ENCODE measurements at places on chromosomes 3 and 15. TPM values are rescaled to one million over a fixed set of nuclear protein-coding genes. Genes with fewer than 3 reads are reported as not detected.

DNA sequence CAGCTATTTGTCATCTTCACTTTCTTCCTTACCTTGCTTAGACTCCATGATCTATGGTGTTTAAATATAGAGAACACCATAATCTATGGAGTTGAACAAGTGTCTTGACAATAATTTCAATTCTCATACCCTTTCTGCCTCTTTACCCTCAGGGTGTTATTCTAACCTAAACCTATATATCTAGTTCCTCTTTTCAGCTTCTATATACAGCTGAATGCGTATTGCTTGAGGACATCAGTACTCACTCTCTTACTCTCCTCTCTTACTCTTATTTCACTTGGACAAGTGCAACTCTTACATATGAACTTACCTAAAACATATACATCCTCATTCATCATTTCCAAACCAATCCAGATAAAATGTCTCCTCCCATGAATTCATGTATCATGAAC, 187.1 kb downstream of the RAP2B start:
- DNase-seq, result no peak

- no peak for DNase-seq
Observed at GRCh38 chr3:128041344-128041743, 10.9 kb upstream of the SEC61A1 start.

- DNase-seq, result peak; percentile 10
Observed at GRCh38 chr15:33152502-33153109, 41.9 kb downstream of the FMN1 start.

- no peak for DNase-seq
Observed at GRCh38 chr3:4207672-4208071, 95.5 kb upstream of the SETMAR start.

DNA sequence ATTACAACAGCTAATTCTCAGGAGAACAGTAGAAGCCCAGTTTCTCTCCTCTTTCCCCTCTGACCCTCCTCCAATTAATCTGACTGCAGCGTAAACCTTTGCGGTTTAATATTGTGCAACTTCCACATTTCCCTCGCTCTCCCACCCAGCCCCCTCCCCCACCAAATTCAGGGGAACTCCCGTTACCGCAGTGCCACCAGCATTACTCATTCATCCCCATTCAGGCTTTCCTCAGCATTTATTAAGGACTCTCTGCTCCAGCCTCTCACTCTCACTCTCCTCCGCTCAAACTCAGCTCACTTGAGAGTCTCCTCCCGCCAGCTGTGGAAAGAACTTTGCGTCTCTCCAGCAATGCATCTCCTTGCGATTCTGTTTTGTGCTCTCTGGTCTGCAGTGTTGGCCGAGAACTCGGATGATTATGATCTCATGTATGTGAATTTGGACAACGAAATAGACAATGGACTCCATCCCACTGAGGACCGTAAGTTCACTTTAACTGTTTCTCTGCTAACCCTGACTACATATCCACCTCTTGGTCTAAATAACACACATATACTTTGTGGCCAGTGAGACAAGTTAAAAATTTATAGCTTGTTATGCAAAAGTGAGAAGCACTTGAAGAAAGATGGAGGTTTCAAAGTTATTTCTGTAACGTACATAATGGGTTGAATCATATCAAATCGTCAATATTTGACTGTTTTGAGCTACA, at the start of gene PTX3:
Gene PTX3, plus strand, starts transcription at position 268 of the 709 bp plus-strand sequence. Its CDS starts 84 bp downstream, at position 352.
- DNase-seq, result peak; percentile 92

The FAM81A gene
- 0.33 TPM for total RNA-seq

The SPINK8 gene
- total RNA-seq, result not detected

The CHST14 gene
- total RNA-seq, result 6.7 TPM

- no peak for DNase-seq
Observed at GRCh38 chr3:156919818-156920217, 93.7 kb downstream of the LEKR1 start.

- DNase-seq, result no peak
Observed at GRCh38 chr15:69610858-69611257, 158.2 kb downstream of the RPLP1 start.

The DAG1 gene
- 48.7 TPM for total RNA-seq

DNA sequence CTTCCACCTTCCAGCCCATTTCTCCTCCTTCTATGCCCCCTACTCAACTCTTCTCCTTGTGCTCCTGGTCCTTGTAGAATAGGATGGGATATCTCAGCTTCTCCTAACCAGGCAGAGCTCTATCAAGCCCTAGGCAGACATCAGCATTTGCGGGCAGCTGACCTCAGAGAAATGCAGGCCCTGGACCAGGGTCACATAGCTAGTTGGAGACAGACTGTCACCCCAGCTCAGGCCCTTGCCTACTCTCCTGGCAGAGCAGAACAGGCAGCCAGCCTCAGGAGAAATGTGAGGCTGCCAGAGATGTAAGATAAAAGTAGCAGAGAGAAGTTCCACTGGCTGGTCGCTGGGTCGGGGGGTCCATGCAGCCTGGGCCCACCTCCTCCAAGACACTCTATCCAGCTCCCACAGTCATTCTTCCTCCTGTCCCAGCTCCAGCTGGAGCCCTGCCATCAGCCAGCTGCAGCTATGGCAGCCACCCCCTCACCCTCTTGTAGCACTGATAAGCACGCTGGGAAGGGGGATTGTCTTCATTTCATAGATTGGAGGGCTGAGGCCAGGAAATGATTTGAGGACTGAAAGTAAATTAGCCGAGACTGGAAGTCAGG, 4.0 kb downstream of the CYP8B1 start:
- DNase-seq, result peak; percentile 14

- no peak for DNase-seq
Observed at GRCh38 chr3:134496471-134497071, 10.7 kb downstream of the CEP63 start.

- peak; percentile 32 for DNase-seq
Observed at GRCh38 chr3:79392479-79392878, 375.3 kb downstream of the ROBO1 start.

DNA sequence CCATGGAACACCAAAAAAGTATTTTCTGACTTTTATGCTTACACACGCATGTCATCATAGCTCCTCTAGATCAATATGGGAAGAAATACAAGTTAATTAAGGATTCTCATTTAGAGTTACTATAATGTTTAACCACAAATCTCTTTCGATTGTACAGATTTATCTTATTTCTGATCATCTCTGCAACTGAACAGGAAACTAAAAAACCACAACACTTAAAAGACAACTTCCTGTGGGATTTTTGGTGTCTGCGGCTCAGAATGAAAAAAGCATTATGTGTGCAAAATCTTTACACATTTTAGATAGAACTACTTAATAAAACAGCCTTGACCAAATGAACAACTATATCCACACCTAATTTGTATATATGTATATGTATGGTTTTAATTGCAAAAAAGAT, 3.0 kb upstream of the TJP1 start:
- DNase-seq, result peak; percentile 63

DNA sequence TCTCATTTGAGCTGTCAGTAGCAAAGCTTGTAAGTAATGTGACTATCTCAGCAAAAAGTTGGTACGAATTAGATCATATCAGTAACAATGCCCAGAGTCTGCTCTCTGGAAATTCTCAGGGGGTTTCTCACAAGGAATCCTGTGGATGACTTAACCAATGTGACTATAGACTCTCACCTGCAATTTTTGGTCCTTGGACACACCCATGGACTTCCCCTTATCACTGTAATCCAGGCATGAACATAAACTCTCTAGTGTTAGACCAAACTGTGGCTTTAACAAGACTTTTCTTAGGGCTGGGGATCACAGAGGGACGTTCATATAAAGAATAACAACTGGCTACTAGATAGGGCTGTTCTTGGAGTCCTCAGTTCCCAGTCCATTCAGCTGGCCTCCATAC, 3.9 kb upstream of the ZNF80 start:
- DNase-seq, result no peak

- no peak for DNase-seq
Observed at GRCh38 chr3:1214933-1215332, 122.1 kb downstream of the CNTN6 start.

DNA sequence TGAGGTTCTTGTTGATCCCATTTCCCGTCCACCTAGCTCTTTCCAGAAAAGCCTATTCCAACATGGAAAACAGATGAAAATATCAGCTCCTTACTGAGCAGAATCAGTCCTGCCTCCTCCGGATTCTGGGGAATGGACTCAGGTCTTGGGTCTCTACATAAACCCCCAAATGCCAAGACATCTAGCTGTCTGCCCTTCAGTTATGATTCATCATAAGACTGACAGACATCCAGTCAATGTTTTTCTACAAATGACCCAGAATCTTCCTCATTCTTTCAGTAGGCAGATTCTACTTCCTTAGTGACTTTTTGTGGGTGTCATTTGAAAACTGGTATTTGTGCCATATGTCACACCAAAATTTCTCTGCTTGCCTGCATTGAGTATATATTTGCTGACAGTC, 103.0 kb upstream of the TGFBR2 start:
- DNase-seq, result no peak

GRCh38 chr3:18501679-18502343, 76.7 kb upstream of the SATB1 start:
- DNase-seq, result no peak

The KY gene
- under 0.01 TPM for total RNA-seq

GRCh38 chr3:39651993-39652739, 157.2 kb upstream of the MYRIP start:
- no peak for DNase-seq

The GMNC gene
- under 0.01 TPM for total RNA-seq

The CMTM8 gene
- 0.26 TPM for total RNA-seq

GRCh38 chr3:34808287-34808686, 831.0 kb upstream of the ARPP21 start:
- no peak for DNase-seq

- DNase-seq, result no peak
Observed at GRCh38 chr3:170454509-170454908, 35.8 kb downstream of the CLDN11 start.

GRCh38 chr3:17894434-17895060, 152.1 kb upstream of the TBC1D5 start:
- peak; percentile 64 for DNase-seq

DNA sequence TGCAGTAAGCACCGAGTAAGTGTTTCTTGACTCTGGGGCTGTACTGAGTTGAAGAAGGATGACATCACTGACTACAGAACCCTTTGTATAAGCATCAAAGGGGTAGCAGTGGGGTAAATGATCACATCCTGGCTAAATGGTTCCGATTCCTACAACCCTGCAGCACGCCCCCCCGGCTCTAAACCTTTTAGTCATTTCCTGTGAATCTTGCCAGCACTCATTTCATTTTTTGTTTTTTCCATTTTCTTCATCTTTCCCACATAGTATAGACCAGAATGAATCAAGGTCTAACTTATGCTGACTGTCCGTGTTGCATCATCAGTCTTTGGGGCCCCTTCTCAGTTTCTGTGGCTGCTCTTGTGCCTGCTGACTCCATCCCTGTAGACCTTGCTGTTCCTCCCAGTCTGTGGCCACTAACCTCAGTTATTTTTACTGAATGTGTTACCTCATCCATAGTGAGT, 383.1 kb upstream of the TPRG1 start:
- DNase-seq, result peak; percentile 92

- no peak for DNase-seq
Observed at GRCh38 chr15:72939514-72940228, 112.6 kb upstream of the NEO1 start.

The SCN11A gene
- total RNA-seq, result under 0.01 TPM

DNA sequence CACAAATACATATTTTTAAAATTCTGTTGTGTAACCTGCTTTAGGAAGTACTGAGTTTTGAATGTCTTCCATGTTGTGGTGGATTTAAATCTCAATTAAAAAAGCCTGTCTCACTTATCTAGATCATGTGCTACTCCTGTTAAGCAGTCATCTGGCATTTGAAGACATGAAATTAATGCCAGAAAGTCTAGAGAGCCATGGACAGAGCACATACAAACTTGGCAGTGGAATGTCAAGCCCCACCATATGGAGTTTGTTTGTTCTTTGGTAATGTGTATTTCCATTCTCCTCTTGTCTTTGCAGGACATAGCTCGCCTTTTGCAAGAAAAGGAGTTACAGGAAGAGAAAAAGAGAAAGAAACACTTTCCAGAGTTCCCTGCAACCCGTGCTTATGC, 39.3 kb upstream of the UTS2B start:
- peak; percentile 98 for DNase-seq

DNA sequence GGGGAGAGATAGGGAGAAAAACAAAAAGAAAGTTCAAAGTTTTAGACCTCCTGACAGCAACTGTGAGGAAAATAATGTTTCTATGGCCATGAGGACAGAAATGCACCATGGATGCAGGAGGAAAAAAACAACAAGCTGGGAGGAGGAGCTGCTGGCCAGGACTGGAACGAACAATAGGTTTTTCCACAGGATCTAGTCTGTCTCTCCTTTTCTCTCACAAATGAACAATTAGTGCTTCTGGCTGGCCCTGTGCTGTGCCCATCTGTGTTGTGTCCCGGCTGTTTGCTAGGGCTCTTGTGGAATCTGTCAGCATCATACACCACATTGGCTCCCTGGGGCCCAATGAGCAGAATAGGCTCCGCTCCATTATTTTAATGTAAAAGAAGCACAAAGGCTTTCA, 15.2 kb downstream of the GK5 start:
- no peak for DNase-seq

- DNase-seq, result no peak
Observed at GRCh38 chr3:179074656-179075055, 3.0 kb upstream of the ZMAT3 start.

The SLC51A gene
- not detected for total RNA-seq

DNA sequence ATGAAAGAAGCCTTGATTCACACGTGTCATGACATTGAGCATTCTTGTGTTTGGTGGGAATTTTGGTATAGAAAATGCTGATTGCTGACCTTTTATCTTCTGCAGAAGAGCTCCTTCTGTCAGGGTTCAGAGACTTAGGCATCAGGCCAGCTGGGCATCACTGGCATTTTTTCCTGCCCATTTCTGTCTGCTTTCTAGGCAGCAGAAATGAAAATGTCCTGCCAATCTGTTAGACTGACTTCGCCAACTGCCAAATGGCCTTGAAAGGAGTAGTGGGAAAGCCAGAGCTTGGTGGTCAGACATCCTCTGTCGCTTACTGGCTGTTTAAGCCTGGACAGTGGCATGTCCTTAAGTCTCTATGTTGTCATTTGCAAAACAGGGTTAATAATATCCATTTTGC, 57.4 kb downstream of the EEFSEC start:
- DNase-seq, result no peak

- no peak for DNase-seq
Observed at GRCh38 chr3:197227780-197228574, 70.4 kb downstream of the DLG1 start.

The TMEM212 gene
- not detected for total RNA-seq

The FBXW12 gene
- not detected for total RNA-seq

- DNase-seq, result no peak
Observed at GRCh38 chr3:30253832-30254231, 352.6 kb upstream of the TGFBR2 start.

- no peak for DNase-seq
Observed at GRCh38 chr15:100572362-100572983, 29.5 kb downstream of the LINS1 start.

The HCN4 gene
- total RNA-seq, result not detected

- DNase-seq, result peak; percentile 18
Observed at GRCh38 chr15:81809543-81809942, 236.3 kb downstream of the MEX3B start.

DNA sequence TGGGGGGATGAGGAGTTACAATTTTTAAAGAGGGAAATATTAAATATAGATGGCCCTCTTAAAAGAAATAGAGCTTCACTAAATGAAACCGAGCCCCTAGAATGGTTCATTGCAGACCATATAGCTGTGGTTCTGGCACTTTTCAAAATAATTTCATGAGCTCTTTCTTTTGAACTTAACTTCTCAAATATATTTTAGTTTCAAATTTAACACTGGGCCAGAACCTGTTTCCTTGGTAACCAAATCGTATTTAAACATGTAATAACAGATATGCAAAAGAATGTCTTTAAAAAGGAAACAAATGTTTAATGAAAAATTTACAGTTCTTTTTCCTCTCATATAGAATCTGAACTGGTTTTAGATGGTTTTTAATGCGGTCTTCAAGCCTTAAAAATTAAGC, 20.1 kb downstream of the ZBTB38 start:
- peak; percentile 32 for DNase-seq

- no peak for DNase-seq
Observed at GRCh38 chr3:121992601-121993560, 29.2 kb downstream of the ILDR1 start.

Measured in fibroblast of lung (primary cell).